ENCODE measurements at places on chromosomes 11 and 22.

DNA sequence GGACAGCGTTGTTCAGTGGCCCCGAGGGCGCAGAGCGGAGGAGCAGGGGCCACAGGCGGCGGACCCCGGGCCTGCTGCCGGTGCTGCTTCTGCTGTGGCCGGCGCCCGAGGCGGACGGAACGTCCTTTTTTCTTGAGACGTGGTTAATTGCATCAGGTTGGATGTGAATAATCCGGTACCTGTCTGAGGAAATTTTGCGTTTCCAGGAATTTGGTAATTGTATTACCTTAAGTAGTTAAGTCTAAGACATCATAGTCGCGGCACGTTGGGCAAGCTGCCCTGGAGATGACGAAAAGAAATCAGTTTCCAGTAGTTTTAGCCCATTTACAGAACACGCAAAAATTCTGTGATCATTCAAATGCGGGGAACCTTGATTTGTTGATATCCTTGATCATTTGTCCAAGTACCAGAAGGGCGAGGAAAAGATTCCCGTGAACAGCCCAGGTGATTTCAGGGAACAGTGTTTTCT, 789 bp downstream of the SPECC1L start:
- peak; percentile 50 for DNase-seq

DNA sequence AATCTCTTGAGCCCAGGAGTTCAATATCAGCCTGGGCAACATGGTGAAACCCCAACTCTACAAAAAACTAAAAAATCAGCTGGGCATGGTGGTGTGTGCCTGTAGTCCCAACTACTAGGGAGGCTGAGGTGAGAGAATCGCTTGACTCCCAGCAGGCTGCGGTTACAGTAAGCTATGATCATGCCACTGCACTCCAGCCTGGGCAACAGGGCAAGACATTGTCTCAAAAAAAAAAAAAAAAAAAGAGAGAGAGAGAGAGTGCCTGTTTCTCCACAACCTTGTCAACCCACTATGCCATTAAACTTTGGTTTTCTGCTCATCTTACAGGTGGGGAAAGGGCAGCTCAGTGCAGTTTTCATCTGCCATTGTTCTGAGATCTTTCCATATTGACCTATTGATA, 5.1 kb downstream of the FOLR3 start:
- no peak for DNase-seq

DNA sequence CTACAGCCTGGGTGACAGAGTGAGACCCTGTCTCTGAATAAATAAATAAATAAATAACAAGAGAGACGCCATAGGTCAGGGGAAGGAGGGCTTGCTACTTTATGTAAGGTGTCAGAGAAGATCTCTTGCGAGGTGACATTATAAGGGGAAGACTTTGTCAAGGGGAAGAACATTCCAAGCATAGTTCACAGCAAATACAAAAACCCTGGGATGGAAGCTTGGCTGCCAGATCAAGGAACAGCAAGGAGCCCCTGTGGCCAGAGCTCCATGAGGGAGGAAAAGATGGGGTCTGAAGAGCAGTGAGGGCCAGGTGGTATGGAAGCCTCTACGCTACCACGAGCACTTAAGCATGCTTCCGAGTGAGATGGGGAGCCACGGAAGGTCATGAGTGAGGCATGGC, 62.3 kb downstream of the AHNAK start:
- DNase-seq: no peak

DNA sequence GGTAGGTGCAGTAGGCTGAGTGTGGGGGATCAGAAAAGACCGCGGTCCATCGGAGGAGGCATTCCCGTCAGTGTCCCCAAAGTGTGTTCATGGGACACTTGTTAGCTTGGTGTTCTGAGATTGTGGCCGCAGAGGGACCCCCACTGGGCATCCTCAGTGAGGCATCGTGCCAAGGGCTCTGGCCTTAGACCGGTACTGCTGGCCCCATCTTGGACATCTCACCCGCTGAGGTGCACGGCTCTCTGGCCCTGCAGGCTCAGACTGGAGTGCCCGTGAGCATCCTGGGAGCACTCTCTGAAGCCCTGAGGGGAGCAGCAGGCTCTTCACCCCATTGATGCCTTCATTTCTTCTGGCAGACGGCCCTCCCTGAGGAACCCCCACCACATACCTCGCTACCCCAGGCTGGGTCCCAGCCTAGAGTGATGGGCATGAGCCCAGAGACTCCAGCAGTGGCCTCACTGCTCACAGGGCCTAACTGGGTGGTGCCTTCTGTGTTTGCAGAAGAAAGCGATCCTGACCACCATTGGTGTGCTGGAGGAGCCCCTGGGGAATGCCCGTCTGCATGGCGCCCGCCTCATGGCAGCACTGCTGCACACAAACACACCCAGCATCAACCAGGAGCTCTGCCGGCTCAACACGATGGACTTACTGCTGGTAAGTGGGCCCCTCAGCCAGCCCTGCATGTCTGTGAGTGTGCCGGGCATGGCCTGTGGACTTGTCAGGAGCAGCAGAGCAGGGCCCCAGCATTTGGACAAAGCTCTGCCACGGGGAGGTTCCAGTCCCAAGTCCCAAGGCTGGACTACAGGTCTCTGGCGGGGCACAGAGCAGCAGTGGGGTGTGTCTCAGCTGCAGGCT, 51.6 kb downstream of the SBF1 start:
- DNase-seq: peak; percentile 23

DNA sequence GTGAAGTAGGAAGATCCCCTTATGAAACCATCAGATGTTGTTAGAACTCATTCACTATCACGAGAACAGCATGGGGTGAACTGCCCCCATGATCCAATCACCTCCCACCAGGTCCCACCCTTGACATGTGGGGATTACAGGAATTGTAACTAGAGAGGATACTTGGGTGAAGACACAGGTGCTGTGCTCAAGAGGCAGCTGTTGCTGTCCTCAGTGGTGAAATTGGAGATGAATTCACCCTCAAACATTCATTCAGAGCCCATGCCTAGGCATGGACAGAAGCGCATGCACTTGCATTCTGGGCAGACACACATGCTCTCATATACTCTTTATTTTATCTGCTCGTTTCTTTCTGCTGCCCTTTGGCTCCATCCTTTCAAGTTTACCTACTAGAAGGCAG, 385.0 kb downstream of the INSC start:
- DNase-seq: no peak

DNA sequence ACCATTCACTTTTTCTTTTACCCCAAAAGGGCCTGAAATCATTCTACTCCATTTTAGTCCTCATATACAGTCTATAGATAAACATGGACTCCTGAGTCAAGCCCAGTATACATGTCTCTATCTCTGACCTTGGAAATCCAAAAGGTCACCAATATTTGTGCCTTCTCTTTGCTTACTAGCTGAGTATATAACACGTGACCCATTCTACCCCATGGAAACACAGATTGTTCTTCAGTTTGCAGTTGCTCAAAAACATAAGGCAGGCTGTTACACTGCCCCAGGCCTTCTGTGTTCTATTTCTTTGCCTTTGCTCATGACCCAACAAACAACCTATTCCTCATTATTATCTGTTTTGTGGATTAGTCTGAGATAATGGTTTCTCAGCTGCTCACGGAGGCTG, 5.8 kb downstream of the NRIP3 start:
- DNase-seq: no peak

- DNase-seq: no peak
Measured at GRCh38 chr11:107157809-107158187, 139.5 kb upstream of the GUCY1A2 start.

DNA sequence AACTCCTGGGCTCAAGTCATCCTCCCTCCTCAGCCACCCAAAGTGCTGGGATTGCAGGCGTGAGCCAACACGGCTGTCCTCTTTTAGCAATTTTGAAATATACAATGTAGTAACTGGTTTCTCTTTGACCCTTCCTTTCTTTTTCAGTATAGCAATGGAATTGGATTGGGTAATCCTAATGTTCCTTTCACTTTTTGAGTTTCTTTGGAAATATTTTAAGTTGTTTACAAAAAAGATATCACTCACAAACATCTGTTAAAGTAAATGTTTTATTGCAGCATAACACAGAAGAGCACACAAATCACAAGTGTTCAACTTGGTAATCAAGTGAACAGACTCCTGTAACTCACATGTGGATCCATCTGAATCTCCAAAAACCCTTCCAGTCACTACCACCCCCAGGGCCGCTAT, 44.6 kb upstream of the EP300 start:
- no peak for DNase-seq

GRCh38 chr11:57277845-57278720, 41.0 kb upstream of the APLNR start:
- DNase-seq: peak; percentile 76

GRCh38 chr11:26187639-26188038, 144.3 kb upstream of the ANO3 start:
- DNase-seq: no peak

GRCh38 chr22:40407021-40407761, 36.8 kb downstream of the SGSM3 start:
- DNase-seq: no peak

GRCh38 chr22:40385036-40385782, 14.8 kb downstream of the SGSM3 start:
- DNase-seq: no peak

DNA sequence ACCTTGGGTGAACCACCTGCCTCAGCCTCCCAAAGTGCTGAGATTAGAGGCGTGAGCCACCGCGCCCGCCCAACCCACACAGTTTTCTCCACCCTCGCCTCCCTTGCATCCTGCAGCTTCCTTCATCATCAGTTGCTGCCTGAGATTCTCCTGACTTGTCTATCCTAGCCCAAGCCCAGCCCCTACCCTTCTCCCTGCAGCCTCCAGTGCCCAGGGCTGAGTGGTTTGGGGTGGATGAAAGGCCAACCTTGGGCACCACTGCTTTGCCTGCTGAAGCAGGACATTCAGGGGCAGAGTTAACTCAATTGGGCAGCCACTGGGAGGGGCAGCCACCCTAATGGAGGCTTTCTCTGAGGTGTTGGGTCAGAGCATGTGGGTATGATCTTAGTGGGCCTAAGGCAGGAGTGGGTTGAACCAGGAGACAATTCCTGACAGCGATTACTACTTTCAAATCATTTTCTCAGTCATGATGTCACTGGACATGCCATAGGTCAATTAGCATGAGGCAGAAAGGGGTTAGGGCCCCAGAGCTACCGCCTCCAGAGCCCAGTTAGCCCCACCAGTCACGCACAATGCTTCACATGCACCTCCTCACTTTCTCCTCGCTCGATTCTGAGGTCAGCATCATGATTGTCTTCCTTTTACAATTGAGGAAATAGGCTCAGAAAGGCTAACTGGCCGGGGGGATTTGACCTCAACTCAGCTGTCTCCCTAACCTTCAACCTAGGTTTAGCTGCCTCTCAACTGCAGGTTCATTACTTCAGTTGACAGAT, 1.0 kb upstream of the FKBP2 start:
- DNase-seq: no peak

DNA sequence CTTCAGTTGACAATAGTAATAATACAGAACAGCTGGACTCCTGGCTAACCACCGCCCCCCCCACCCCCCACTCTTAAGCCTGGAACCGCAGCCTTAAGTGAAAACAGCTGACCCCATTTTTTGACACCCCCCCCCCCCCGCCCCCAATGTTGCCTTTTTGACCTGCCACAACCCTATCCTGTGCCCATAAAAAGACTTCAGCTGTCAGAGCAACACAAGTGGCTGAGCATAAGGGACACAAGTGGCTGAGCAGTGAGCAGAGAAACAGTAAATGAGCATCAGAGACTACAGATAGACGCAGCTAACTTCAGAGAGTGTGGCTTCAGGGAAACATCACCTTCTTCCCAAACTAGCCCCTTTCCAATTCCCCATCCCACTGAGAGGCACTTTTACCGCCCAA, 1493.8 kb downstream of the LRRC4C start:
- DNase-seq: no peak

DNA sequence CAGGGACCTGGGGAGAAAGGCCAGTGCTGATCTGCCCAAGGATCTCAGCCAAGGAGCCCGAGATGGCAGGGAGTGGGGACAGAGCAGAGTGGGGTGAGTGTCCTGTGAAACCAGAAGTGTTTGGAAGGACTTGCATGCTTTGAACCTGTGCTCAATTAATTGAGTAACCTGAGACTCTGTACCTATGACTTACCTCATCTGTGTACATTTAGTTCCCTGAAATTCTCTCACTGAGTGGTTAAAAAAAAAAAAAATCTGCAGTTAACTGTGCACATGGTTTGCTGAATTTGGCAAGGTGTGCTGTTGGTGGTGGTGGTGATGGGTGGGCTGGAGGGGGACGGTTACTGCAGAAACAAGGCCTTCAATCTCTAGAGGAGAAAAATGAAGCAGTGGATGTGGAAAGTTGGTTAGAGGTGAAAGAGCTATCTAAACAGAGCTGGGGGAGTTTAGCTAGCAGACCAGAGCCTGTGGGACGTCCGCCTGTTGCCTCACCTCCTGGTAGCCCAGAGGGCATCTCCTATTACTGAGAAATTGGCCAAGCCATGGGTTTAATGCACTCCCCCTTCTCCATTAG, 8.3 kb upstream of the SORL1-AS1 start:
- DNase-seq: no peak

GRCh38 chr11:13680501-13681264, 12.2 kb downstream of the FAR1 start:
- DNase-seq: no peak

DNA sequence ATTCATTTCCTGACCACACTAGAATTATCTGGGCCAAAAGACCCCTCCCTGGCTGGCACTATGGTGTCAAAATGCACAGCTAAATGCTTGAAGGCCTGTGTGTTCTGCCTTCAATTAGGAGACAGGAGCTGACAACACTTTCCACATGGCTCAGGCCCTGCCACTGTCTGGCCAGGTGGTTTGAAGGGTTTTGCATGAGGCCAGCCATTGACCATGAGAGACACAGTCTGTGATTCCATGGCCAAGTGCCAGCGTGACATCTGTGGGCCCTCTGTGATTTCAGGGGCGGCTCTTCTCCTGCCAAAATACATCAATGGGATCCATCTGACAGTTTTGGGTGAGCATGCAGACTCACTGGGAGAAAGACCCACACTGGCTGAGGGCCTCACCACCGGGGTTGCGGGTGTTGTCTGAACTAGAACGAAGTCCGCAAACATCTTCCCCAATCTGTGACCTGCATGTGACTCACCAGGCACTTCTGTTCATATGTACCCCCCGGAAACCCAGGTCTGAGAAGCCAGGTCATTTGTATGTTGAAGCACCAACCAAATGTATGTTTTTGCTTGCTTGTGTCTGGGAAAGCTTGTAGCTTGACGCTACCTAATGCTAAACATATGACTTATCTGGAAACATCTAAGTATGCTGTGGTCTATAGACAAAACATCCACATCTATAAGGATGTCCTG, 20.7 kb upstream of the NAV2 start:
- DNase-seq: no peak

GRCh38 chr22:31814942-31815341, 61.1 kb downstream of the DEPDC5 start:
- DNase-seq: no peak

DNA sequence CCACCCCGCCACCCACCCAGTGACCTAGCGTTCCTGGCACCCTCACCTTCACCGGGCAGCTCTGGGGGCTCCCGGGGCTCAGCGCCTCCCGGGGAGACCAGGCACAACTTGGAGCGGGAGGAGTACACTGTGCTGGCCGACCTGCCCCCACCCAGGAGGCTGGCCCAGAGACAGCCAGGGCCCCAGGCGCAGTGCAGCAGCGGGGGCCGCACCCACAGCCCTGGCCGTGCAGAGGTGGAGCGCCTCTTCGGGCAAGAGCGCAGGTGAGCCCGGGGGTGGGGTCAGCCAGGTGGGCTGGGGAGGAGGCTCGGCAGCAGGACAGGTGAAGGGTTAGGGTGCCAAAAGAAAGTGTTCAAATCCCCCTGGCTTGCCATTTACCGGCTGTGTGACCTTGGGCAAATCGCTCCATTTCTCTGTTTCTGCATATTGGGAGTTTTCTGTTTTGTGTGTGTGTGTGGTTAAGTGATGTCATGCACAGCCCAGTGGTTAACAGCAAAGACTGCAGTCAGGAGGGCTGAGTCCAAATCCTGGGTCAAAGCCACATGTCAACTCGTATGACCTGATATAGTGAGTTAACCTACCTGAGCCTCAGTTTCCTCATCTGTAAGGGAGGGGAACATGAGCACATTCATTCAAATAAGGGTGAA, 29.5 kb downstream of the TRIOBP start:
- no peak for DNase-seq

Measured in Right ventricle myocardium superior (tissue), 1 donor.